ENCODE measurements at places on chromosomes 12 and 14.

DNA sequence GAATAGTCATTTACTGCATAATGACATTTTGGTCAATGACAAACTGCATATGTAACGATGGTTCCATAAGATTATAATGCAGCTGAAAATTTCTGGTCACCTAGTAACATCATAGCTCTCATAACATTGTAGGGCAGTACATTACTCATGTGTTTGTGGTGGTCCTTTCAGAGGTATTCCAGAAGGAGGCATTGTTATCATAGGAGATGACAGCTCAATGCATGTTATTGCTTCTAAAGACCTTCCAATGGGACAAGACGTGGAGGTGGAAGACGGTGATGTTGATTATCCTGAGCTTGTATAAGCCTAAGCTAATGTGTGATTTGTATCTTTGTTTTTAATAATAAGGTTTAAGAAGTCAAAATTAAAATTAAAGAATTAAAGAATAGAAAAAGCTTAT is 43.8 kb upstream of the TSPAN11 start:
- DNase-seq = no peak

DNA sequence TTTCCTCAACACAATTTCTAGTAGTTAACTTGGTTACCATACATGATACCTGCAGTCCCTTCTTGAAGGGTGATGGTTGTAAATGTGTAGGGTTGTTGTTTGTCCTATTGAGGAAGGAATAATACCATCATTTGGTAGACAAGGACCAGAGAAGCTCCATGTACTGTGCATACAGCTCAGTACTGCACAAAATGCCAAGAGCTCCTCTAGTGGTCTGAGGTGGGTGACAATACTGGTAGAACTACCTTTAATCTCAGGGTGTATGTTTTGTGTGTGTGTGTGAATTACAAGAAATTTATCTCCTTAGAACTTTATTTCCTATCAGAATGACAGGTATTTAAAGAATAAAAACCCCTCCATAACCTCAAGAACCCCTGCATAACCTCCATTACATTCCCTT is 575.3 kb downstream of the TMTC2 start:
- no peak for DNase-seq

- DNase-seq = no peak
Measured at GRCh38 chr14:20794644-20795369, 7.8 kb downstream of the RNASE1 start.

GRCh38 chr12:15005064-15005463 is 32.2 kb downstream of the PDE6H start:
- DNase-seq = no peak

DNA sequence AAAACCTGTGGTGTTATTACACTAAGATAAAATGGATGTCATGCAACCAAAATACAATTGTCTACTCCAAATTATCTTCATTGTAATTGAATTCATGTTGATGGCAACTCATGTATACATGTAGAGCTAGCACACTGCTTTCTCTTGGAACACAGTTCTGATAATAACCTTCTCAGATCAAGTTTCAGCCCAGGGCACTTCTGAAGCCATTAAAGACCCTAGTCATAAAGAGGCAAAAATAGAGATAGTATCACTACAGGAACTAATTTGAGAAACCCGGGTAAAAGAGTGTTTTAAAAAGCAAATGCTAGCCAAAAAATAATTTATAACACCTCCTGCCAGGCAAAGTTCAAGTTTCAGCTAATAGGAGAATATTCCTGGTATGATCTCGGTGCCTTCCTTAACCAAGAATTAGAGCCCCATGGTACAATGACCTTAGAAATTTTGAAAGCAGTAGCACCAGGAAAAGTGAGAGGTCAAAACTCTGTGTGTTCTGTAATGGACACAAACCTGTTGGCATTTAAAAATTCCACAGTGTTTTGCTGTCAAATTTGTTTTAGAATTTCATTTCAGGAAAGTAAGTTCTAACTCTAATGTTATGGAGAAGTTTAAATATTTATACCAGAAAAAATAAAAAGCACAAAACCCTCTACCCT is 105.0 kb upstream of the FRMD6 start:
- DNase-seq = no peak

DNA sequence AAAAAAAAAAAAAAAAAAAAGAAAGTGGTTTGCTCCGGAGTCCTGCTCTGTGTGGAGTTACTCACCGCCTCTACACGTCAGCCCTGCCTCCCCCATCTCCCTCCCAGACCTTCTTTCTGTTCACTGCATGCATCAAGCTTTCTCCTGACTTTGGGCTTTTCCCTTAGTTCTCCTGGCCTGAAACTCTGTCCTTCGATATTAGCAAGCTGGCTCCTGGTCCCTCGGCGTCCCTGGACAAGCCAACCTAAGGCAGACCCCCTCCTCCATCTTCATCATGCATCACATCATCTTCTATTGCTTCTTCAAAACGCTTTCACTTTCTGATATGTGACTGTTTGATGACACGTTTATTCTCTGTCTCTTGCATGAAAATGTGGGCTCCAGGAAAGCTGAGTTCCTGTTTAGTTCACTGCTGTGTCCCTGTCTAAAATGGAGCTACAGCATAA is 40.6 kb downstream of the SLC15A4 start:
- DNase-seq = peak; percentile 63

GRCh38 chr12:11824736-11825135 is 175.3 kb downstream of the ETV6 start:
- DNase-seq = no peak

- DNase-seq = no peak
Measured at GRCh38 chr12:56528846-56529245, 7.2 kb downstream of the RBMS2 start.

DNA sequence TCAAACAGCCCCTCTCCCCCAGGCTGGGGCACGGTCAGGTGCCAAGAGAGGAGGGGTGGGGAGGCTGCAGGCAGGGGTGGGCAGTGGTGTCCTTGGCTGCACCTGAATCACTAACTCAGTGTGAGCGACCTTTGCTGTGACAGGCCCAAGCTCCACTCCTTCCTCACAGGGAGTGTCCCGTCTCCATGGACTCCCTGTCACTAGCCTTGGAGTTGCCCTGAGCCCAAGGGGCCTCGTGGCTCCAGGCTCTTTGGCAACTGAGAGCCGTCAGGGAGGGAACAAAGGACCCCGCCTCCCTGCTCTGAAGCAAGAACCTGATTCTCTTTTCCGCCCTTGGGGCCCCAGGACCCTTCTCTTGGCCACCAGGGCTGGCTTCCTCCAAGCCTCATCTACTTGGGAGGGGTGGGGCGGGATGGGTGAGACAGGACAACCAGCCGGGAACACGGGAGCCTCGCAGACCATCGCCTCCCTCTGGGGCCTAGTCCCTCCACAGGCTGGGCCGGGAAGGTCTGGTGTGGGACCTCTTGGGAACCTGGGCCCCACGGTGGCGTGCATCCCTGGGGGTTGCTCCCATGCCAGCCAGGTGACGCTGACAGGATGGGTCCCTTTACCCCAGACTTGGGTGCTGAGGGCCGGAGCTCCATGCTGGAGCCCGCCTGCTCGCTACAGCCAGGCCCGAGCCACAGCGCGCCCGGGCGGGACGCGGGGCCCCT is 935 bp upstream of the ADSS1 start:
- DNase-seq = no peak

Data from GM20000 (cell line).